ENCODE measurements at places on chromosomes 13 and 19. TPM values are rescaled to one million over a fixed set of nuclear protein-coding genes. Genes with fewer than 3 reads are reported as not detected.

DNA sequence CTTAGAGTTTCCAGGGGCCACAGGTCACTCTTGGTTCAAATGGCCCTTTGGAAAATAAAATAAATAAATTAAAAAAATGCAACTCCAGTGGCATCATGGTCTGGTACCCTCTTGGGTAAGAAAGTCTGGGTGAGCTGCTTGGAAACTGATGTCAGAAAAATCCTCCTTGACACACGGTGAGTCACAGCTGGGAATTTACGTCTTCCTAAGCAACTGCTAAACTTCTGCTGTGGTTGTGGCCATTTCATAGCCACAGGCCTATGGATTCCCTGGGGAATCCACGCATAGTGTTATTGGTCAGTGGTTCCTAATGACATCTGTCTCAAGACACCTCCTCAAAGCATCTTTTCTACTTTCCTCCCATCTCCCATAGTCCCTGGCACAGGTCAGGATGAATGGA, 220.8 kb downstream of the COG6 start:
- no peak for DNase-seq

DNA sequence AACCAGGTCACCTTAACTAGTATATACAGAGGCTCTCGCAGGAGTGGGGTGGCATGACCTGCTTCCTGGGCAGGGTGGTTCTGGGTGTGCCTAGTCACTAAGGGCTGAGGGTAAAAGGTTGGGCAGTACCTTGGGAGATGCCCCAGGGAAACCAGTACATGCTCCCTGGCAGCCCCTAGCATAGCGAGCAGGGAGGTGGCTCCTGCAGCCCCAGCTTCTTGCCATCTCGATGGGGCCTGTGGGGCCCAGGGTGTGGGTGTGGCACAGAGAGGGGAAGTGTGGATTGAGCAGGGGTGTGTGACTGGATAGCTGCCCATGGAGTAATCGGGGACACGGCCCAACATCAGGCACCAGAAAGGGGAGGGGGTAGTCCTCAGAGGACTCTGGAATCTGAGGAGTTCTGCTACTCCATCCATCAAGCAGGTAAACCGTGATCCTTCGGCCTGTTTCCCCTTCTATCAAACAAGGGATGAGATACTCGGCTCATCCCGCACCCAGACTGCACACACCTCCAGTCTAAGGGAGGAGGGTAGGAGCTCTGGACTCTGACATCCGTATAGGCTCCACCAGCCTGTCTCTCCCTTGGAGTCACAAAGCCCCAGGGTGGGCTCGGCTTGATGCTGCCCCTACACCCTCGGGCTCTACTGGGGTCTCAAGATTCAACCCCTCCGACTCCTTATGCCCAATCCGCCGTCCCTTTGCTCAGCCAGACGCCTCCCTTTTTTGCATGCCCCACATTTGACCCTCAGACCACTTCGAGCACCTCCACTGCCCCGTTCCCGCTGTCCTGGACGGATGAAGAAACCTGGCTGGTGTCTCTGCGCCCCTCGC, 1.1 kb downstream of the ZBTB45 start:
- no peak for DNase-seq

GRCh38 chr19:32427536-32427935, 22.0 kb downstream of the DPY19L3 start:
- no peak for DNase-seq

GRCh38 chr13:65445340-65445739, 1784.8 kb downstream of the PCDH9 start:
- DNase-seq: no peak

DNA sequence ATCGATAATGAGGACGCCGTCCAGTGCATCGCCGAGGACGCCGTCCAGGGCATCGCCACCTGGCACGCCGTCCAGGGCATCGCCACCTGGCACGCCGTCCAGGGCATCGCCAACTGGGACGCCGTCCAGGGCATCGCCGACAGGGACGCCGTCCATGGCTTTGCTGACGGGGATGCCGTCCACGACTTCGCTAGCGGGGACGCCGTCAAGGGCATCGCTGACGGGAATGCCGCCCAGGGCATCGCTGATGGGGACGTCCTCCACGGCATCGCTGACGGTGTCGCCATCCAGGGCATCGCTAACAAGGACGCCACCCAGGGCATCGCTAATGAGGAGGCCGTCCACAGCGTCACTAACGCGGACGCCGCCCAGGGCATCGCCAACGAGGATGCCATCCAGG, 946.5 kb downstream of the TUBA3C start:
- no peak for DNase-seq

DNA sequence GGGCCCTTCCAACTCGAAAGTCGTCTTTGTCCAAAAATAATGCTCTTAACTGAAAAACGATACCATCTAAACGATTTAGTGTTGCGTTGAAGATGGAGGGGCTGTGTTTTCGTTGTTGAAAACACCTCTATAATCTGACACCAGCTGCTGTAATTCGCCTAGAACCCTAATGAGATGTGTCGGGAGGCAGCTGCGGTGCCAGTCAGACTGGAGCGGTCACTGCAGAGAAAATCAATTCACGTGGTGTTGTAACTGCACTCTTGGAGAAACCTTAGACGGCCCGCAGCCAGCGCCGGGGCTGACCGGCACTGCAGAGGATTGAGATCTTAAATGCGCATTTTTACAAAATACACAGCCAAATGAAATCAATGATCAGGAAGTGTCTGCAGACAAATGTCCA, 339.1 kb downstream of the ZNF536 start:
- no peak for DNase-seq

DNA sequence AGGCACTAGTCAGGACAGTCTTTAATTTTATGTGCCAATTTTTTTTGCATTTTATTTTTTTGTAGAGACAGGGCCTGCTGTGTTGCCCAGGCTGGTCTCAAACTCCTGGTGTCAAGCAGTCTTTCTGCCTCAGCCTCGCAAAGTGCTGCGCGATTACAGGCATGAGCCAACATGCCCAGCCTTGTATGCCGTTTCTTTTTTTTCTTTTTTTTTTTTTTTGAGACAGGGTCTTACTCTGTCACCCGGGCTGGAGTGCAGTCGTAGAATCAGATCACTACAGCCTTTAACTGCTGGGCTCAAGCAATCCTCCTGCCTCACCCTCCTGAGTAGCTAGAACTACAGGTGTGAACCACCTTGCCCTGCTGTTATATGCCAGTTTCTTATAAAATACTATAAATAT, 26.4 kb downstream of the BORA start:
- no peak for DNase-seq

DNA sequence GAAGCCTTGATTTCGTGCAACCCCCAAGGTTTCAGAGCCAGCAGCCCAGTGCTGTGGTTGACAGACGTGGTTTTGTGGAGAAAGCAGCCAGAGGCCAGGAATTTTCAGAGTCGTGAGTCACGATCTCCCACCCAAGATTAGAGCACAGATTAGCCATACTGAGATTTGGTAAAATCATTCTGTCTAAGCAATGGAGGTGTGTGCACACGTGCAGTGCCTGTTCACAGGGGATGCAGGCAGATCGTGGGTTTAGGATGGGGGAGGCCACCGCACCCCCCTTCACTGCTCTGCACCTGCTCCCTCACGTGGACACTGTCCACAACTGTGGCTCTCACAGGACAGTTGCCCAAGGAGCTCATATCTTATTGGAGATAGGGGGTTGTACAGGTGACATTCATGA, 46.6 kb upstream of the GPR183 start:
- DNase-seq: no peak

DNA sequence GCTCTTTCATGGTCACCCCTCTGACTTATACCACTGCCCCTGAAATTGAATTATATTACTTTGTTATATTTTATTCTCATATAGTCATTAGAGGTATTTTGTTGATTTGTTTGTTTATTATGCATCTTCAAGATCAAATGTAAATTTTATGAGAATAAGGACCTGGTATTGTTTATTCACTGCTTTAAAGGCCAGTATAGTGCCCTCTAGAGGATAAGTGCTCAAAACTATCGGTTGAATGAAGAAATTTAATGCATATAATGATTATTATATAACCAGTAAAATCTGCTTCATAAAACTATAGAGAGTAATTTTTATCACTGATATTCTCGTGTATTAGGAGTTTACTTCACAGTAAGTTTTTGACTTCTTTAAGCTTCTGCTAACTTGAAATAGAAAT, 1401.9 kb downstream of the SLITRK1 start:
- DNase-seq: no peak

- DNase-seq: no peak
These were observed 25.2 kb downstream of the IPO5 start for GRCh38 chr13:97978651-97979050.

DNA sequence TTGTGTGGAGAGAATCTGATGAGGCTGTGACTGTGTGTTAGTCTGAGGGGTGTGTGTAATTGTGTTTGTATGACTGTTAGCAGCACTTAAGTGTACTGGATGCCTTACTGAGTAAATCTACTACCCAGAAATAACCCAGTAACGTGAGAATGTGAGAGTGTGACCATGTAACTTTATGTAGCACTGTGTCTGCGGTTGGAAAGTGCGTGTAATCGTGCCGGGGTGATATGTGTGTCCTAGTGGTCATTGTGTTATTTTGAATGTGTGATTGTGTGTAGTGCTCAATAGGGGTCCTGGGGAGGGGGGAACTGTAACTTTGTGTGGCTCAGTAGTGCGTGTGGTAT, 550 bp downstream of the ZNF383 start:
- no peak for DNase-seq

DNA sequence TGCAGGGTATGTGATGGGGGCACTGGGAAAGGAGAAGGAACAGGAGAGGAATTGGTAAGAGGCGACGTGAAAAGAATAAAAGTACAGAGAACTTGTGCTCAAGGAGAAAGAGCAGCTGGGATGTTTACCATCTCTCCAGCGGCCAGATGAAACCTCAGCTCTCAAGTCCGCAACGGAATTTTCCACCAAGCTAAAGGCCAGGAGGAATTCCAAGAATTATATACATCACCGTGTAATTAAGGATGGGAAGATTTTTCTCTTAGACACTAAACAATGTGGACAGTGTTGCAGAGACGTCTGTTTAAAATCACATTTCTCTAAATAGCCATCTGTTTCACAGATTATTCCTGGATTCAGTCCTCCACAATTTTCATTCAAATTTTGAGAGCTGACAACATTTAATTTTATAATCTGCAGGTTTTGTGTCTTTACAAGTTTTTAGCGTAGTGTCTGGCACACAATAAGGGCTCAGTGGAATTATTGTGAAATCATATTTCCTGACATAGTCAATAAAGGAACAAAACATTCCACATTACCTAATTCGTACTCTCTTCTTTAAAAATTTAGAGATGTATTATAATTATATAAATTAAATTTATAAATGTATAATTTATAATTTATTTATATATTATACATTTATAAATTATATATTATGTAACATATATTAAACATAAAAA, 23.0 kb upstream of the USP29 start:
- DNase-seq: no peak

GRCh38 chr19:14473073-14473977, 1.8 kb downstream of the PTGER1 start:
- DNase-seq: no peak

DNA sequence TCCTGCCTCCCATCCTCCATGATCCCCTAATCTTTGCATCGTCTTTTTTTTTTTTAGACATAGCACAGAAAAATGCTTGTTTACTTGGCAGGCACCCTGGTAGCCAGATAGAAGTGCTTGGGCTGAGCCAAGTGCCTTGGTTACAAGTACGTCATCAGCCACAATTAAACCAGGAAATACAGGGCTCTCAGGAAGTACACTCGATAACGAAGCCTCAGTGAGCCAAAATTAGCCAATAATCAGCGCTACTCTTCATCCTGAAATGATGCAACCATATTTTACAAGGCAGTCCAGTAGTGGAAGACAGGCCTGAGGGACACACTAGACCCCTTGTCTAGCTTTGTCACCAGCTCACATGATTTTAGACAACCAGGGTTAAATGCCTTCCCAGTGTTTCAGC, 194.0 kb upstream of the NBEA start:
- DNase-seq: no peak

- no peak for DNase-seq
These were observed 4.1 kb downstream of the SPRY2 start for GRCh38 chr13:80336776-80337287.

DNA sequence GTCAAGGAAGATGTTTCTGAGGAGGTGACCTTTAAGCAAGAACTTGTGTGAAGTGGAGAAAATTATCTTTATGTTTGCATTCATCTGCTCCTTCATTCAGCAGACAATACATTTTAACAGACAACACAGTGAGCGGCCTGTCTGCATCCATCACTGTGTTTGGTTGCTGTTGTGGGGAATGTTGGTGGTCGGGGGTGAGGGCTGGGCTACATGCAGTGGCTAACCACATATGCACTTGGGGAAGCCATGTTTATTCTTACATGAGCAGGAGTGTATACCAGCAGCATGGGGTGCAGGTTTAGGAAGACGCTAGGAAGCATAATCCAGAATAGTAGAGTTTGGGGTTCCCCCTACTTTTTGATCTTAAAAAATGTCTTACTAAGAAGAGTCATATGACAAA, 66.4 kb downstream of the DHRS12 start:
- DNase-seq: no peak

DNA sequence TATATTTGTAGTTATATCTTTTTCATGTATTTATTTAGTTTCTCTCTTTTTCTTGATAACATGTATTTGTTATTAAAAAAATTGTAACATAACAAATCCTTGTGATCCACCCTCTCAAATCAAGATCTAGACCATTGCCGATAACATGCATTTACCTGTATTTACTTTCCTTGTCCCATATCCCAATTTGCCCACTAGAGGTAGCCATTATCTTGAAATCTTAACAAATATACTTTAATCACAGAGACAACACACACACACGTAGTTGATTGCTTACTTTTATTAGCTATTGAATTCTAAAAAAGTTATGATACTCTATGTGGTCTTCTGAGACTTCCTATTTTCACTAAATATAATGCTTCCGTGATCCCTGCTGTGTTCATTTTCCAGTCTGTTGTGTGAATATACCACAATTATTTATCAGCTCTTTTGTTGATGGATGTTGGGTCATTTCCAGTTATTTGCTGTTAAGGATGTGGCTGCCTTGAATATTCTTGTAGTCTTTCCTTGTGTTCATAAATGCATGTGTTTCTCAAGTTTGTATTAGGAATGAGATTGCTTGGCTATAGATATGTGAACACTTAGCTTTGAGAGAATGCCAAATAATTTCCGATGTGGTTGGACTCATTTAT, 31.3 kb upstream of the ZMYM2 start:
- no peak for DNase-seq

DNA sequence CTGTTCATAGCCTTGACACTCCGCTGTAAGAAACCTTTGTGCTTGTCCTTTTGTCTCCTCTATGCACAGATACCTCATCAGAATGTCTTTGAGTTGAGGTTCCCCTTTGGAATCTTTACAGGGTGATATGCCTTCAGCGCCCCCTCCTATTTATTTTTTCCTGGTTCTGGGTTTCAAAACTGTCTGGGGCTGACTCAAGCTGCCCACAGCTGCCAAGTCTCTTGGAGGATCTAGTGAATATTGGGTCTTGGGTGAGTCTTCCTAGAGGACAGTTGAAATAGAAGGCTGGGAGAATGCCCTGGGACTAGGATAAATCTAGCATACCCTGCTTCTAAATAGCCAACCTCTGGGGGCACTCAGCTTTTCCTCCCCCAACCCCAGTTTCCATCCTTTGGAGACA, 930 bp downstream of the ZNF136 start:
- DNase-seq: no peak

Gene ZNF528
- 3.9 TPM for total RNA-seq

Gene FLT3LG
- total RNA-seq: 1.4 TPM

Gene CEBPA
- total RNA-seq: 0.59 TPM

Gene PRODH2
- not detected for total RNA-seq

Gene DIAPH3
- 4.5 TPM for total RNA-seq

Gene PSG2
- not detected for total RNA-seq

Gene AZU1
- total RNA-seq: 0.21 TPM

Gene TEKTIP1
- 1.4 TPM for total RNA-seq

Gene ZNF808
- 22.6 TPM for total RNA-seq

Gene YJEFN3
- total RNA-seq: 5.2 TPM

Measured in endothelial cell (in vitro differentiated cells).